ENCODE measurements at places on chromosomes 12 and 14.

DNA sequence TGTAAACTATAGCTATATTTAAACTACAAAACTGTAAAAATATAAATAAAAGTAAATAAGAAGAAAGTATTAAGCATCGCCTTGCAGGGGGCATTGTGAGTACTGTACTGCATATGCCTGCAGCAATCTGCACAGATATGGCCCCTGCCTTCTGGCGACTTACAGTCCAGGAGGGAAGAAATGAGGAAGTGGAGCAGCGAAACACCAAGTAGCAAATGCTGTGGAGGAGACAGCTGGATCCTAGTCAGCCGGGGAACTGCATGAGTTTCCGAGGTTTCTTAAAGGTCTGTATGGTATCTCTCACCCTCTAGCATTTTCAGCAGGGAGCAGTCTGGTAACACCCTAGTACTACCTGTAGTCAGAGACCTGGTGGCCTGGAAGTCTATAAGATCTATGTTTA, 256.9 kb downstream of the CACNA1C start:
- no peak for DNase-seq

GRCh38 chr12:117919479-117919878, 49.3 kb downstream of the KSR2 start:
- DNase-seq: no peak

DNA sequence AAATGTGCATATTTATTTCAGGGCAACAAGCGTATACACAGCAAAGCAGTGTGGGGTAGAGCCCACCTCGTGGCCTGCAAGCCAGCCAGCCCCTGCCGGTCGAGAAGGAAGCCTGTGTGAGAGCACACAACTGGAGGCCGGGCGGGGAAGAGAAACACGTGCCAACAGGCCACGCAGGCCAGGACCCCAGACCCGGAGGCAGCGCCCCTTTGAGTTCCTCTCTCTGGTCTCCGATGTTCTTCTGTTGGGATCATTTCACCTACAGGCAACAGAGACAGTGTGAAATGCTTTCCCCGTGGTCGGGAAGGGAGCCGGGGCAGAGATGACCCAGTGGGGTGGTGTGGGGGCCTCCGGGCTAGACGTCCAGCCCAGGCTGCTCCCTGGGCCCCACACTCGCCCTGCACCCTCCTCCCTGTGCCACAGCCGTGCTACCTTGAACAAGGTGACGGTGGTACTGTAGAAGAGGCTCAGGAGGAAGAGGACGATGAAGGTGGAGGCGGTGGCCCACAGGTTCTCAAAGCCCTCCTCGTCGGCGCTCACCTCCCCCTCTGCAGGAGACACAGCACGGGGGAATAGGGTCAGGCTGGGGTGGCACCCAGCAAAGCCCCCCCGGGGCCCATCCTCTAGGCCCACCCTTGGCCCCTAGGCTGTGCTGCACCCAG, 325.5 kb downstream of the TMEM121 start:
- no peak for DNase-seq

DNA sequence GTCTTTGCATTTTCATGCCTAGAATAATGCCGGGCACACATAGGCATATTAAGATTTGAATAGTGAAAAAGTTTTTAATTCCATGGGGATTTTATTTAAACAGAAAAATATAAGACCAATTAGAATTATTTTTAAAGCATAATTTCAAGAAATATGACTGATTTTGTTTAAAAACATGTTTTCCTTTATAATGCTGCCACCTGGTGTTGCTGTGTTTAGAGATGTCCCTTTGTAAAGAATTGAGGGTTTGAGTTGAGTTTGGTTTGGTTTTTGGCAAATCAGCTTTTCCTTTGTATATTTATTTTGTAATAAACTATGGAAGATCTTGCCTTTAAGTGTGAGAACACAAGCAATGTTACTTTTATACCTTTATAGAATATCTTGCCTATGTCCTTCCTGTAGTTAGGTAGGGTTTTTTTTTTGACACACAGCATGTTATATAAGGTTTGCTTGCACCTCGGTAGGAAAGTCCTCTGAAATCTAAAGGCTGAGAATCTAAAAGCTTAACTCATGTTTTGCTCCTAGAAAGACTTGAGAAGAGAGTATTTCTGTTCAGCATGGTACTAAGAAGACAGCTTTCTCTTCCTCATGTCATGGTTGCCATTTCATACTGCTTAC, 31.4 kb upstream of the SNAPC1 start:
- DNase-seq: peak; percentile 65

DNA sequence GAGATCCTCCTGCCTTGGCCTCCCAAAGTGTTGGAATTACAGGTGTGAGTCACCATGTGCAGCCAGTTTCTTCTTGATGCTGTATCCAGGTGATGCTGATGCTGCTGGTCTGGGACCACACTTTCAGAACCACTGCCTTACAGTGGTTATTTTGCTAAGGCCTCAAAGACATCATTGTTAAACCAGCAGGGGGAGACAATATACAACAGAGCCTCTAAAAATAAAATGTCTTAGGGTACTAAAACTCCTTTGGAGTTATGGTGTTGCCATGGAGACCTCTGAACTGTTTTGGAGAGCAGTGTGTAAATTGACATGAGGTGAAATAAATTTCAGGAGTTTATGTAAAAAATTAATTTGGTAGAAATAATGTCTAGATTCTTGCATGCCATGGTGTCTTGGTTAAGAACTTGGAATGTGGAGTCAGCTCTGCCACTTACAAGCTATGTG, 1.1 kb upstream of the ARG2 start:
- DNase-seq: peak; percentile 37

- DNase-seq: peak; percentile 63
Observed at GRCh38 chr12:8045952-8046944, 13.7 kb downstream of the FOXJ2 start.

DNA sequence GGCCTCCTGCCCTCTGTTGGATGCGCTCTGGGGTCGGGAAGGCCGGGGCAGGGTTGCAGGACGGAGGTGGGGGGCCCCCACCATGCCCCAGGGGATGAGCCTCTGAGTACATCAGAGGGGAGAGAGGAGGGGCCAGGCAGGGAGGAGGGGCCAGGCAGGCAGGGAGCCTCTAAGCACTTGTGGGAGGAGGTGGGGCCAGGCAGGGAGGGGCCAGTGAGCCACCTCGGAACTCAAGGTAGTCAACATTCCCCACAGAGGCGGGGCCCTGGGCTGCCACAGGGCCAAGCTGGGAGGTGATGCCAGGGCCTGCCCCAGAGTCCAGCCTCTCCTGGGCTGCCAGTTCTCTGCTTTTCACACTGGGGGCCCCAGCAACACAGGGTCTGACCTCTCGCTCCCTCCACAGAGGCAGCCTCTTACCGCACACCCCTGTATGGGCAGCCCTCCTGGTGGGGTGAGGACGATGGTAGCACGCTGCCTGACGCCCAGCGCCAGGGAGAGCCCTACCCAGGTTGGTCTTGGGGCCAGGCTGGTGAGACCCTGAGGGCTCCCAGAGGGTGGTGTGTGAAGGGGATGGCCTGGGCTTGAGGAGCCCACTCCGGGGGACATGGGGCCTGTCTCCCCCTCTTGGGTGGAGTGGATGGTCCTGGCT, 17.4 kb downstream of the CEP170B start:
- no peak for DNase-seq

DNA sequence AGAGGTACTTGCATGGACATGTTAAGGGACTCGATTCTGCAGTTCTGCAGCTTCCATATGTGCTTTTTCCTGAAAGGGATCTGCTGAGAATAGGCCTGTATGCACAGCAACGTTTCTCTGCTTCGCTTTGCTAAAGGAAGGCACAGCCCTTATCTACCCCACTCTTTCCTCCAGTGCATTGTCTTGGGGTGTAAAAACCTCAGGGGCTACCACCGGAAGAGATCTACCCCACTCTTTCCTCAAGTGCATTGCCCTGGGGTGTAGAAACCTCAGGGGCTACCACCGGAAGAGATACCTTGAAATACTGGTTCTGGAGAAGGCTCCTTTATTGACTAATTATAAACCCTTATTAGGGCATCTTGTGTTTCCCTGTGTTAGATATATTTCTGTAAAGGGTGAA, 52.9 kb downstream of the SEL1L start:
- no peak for DNase-seq

DNA sequence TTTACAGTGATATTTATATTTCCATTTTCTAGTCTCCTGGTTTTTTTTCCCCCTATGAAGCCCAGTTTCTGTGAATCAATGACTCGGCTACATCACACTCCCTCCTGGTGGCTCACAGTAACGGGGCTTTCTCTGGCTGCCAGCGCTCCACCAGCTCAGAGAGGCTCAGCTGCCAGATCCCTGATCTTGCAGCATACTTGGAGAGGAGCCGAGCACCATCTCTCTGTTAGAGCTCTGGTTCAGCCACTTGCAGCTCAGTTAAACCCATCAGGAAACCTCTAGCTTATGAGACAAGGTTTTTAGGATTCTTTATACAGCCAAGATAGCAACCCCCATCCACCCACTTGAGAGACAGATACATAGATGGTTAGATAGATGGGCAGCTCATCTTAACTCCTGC, 74.6 kb downstream of the CIT start:
- DNase-seq: peak; percentile 61

GRCh38 chr14:89158701-89159100, 258.3 kb downstream of the FOXN3 start:
- no peak for DNase-seq

DNA sequence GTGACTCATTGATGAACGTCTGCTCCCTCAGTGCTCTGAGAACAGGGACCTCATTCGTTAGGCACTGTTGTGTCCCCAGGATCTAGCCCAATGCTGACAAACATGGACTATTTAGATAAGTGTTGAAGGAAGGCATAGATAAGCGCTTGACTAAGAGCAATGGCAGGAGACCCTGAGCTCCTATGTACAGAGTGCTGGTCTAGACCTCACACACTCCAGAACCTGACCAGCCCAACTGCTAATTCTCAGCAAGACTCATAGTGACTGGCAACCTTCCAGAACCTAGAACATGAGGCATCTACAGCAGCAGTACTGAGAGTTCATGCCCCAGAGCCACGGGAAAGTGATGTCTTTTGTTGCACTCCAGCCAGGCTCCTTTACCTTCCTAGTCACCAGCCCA, 69.2 kb downstream of the CRACR2A start:
- DNase-seq: no peak

DNA sequence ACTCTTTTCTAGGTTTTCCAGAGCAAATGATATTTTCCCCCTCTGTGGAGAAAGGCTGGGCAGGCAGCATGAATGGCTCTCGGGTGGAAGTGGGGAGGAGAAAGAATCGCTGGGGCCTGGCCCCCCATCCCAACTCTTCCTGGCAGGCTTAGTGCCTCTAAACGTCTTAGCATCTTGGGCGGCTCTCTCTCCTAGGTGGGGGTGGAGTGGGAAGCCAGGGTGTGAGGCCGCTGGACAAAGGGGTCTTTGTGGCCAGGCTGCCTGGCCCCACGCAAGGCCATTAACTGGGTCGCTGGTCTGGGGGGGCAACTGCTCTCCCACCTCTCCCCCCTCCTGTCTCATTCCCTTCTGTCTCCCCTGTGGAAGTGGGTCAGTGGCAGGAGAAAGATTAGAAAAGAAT, 4.7 kb downstream of the LRP1-AS start:
- no peak for DNase-seq
